ENCODE measurements at places on chromosomes 7 and 10.
A peak's percentile ranks its signal among the peaks of the same experiment; 100 is the strongest.

DNA sequence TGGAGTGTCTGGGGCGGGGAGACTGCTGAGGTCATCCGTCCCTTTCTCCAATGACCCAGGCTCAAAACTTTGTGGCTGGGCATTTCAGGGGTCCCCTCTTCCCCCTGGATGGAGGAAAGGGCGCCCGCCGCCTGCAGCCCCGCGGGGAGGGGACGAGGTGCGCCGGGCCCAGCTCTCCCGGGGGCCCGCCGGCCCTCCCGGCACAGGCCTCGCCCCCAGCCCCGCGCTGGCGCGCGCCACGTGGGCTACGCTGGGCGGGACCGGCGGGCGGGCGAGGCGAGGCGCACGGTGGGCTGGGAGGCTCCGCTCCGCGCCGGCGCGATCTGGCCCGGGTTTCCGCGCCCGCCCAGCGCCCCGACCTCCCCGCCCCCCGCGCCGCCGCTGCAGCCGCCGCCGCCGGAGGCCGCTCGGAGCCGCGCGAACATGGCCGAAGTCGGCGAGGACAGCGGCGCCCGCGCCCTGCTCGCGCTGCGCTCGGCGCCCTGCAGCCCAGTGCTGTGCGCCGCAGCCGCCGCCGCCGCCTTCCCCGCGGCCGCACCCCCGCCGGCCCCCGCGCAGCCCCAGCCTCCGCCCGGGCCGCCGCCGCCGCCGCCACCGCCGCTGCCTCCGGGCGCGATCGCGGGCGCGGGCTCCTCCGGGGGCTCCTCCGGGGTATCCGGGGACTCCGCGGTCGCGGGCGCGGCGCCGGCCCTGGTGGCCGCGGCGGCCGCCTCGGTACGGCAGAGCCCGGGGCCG, at the start of gene FOXK1:
Gene FOXK1 (plus strand): TSS at position 410 of the 735 bp plus-strand sequence. CDS start 14 bp downstream, at position 424.
- DNase-seq = peak; percentile 77

GRCh38 chr7:155460926-155461613, 3.1 kb downstream of the EN2 start:
- DNase-seq = no peak

DNA sequence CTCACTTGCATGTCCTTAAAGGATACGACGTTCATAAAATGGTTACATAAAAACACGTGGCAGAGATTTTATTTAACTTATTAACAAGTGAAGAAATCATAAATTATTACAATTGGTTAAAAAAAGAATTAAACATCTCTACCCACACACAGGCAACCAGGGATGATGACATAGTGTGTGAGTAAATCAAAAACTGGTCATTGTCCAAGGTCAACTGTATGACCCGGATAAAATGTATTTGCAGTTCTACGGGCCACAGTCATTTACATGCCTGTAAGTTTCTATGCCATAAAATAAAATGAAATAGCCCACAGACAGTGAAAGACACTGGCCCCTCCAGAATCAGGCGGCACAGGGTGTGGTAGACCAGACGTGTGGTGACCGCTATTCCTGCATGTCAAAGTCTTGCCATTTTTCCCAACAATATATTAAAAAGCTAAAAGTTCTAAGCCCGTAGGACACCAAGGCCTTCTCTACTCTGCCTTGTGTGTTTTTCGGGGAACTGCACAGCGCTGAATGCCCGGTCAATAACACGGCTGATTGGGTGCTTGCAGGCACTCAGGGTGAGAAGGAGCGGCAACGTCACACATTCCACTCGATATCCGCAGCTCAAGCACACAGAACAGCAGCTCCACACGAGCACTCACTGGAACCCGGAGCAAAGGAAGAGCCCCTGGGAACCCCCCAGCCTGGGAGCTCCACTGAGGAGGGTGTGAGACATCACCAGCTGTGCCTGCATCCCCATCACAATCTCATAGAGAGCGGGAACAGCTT, 143.3 kb upstream of the PPP2R2D start:
- DNase-seq = no peak

DNA sequence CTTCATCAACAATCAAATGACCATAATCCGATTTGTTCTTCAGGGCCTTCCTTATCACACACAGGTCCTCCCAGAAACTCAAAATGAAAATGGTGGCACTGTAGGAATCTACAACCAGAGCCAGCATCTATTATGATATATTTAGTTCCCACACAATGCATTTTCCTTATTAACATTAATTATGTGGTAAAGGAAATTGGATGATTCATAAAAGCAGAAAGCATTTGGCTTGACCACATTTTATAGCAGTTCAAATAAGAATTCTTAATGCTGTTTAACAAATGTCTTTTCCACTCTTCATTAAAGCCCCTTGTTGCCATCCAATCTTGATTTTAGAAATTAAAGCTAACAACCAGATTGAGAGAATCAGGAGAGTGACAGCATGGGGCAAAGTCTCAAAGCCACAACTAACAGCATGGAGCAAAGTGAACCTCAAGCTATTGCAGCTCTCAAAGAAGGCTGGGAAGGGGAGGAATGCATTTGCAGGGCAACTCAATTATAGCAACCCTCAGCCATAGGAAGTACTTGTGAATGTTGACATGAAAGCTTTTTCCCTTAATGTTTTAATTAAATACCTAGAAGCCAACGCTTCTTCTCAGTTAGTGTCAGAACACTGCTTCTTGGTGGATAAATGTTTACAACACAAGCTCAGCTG, 549.1 kb downstream of the NXPH1 start:
- DNase-seq = no peak
